ENCODE measurements at places on chromosomes 7 and 10.

DNA sequence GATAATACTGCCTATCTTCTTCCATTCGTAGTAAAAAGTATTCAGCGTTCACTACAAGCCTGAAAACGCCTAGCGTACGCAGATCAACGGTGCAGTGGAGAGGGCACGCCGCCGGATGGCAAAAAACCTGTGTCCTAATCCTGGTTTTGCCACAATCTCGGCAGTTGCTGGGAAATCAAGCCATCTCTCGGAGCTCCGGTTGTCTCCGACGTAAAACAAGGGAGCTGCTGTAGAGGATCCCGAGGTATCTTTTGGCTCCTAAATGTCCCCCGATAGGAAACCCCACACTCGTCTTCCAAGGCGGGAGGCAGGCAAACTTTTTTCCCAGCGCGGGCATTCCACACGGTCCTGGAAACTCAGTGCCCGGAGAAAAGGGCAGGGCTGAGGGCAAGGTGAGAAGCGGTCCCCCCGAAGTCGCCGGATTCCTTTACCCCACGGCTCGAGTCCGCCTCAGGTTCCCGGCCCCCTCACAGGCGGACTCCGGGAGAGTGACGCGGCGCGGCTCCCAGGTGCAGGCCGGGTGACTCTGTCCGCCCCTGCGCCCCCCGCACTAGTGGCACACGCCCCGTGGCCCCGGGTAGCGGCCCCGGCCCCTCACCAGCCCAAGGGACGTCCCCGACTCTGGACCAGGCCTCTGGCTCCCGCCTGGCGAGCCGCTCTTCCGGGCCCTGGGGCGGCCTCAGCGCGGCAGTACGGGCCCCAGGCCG lies 649 bp downstream of the IDE start:
- peak; percentile 17 for DNase-seq

GRCh38 chr7:129690701-129691100 lies 79.2 kb downstream of the NRF1 start:
- no peak for DNase-seq

GRCh38 chr10:72702868-72703581 lies 11.1 kb downstream of the MCU start:
- DNase-seq = no peak

GRCh38 chr7:137869260-137869659 lies 22.5 kb upstream of the DGKI start:
- no peak for DNase-seq

- DNase-seq = no peak
These were observed 119.1 kb downstream of the NRBF2 start for GRCh38 chr10:63252095-63252762.

GRCh38 chr7:108222236-108222892 lies 92.2 kb upstream of the LAMB4 start:
- no peak for DNase-seq

GRCh38 chr7:14351167-14351566 lies 361.7 kb upstream of the ETV1 start:
- no peak for DNase-seq

GRCh38 chr10:91206837-91207474 lies 13.5 kb upstream of the PCGF5 start:
- no peak for DNase-seq

DNA sequence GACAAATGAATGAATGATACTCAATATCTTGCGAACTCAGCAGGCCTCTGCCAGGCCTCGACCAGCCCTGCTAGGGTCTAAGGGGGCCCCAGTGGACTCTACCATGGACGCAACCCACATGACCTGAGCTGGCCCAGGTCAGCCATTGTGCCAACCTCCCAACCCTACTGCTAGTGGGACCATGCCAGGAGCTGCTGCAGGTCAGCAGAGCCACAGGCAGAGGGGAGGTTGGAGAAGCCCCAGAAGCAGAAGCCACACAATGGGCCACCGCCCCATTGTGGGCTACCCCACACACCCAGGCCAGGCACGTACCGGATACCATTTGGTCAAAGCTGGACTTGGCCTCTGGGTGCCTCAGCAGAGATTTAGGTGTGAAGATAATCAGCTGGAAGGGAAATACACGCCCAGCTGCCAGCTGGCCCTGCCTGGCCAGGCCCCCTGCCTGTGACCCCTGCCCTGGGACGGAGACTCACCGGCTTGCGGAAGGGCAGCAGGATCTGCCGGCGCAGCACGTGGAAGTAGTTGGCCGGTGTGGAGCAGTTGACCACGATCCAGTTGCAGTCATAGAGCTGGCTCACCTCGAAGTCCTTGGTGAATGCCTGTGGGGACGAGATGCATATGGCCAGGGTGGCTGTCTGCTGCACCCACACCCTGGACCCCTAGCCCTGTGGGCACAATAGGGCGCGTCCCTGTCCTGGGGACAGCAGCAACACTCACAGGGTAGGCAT lies 24.5 kb downstream of the OGDHL start:
- no peak for DNase-seq

DNA sequence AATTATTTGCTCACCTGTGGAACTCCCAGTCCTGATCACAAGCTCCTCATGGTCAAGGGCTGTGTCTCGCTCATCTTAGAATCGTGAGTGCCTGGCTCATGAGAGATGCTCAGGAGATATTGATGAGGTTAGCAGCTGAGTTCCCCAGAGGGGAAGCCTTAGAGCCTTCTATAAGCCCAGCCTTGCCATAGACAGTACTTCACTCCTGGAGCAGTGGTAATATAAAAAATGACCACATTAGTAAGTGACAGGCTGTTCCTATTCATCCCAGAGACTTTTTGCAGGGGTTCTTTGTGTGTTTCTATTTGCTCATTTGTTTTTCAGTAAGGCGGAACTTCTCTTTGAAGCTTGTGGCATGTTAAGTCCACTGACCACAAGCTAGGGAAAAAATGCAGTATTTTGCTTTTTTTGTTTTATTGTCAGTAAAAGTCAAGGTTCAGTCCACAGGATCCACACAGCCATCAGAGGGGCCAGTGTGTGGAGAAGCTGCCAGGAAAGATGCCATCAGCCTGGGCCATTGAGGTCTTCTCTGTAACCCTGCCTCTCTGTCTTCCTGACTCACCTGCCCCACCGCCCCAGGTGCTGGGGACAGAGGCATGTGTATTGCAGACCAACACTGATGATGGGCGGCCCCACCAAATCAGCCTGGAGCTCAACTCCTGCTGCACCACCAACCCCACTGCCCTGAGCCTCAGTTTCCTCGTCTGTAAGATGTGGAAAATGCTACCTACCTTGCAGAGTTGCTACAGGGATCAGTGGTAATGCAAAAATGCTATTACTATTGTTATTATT lies 36.4 kb upstream of the JCAD start:
- DNase-seq = no peak

Data from activated T-cell treated with anti-CD3 and anti-CD28 coated beads for 1 hour (primary cell).